Foreskin fibroblast (primary cell): ENCODE measurements at places on chromosomes 3 and 15.

- DNase-seq: peak; percentile 70
Observed at GRCh38 chr3:133488785-133489367, 84.6 kb upstream of the CDV3 start.

DNA sequence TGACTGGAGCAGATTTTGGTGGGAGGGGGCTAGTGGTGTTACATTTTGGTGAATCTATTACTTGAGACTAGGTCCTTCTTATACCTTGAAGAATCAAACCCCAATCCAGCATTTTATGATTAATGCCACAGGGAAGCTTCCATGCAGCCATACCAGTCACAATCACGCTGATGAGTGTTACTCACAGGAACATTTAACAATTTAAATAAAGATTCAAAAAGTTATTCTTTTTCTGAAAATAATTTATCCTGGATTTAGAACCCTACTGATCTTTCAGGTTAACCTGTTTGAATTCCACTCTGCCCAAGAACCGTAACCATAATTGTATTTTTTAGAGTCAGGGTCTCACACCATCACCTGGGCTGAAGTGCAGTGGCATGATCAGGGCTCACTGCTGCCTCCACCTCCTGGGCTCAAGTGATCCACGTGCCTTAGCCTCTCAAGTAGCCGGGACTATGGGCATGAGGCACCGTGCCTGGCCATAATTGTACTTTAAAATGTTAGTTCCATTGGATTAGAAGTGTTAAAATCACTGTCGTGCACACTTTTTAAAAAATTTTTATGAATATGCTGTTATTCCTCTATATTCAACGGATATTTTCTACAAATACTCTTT, 929 bp upstream of the MTMR10 start:
- peak; percentile 9 for DNase-seq

DNA sequence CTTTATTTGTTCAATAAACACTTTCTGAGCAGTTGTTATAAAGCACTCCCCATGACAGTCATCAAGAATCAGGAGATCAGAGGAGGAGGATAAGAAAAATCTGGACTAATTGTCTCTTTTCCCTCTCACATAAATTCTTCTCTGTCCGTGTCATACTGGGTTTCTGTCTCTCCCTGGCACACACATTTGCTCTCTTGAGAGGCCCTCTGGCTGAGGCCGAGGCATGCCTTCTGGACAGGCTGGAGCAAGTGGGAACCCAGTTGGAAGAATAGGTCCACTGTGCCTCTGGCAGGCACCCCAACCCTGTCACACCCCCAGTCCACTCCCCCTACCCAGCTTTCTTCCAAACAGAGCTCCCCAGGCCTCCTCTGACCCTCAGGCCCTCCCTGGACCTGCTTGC, 315.8 kb downstream of the UACA start:
- DNase-seq: no peak

- DNase-seq: no peak
Observed at GRCh38 chr15:78272316-78272715, 8.0 kb downstream of the DNAJA4 start.

GRCh38 chr15:97129674-97130073, 799.2 kb downstream of the NR2F2 start:
- DNase-seq: no peak

GRCh38 chr3:167626490-167626889, 27.3 kb downstream of the WDR49 start:
- DNase-seq: no peak

GRCh38 chr3:69200384-69201068, 78.1 kb upstream of the LMOD3 start:
- peak; percentile 73 for DNase-seq

GRCh38 chr15:92159906-92160841, 233.5 kb upstream of the ST8SIA2 start:
- DNase-seq: no peak
